NCI-H510A (cell line): ENCODE measurements at places on chromosomes 6 and 20.

GRCh38 chr6:53706525-53706924, 41.0 kb upstream of the KLHL31 start:
- no peak for DNase-seq

GRCh38 chr6:31948753-31949413, 3.0 kb downstream of the CFB start:
- no peak for DNase-seq

DNA sequence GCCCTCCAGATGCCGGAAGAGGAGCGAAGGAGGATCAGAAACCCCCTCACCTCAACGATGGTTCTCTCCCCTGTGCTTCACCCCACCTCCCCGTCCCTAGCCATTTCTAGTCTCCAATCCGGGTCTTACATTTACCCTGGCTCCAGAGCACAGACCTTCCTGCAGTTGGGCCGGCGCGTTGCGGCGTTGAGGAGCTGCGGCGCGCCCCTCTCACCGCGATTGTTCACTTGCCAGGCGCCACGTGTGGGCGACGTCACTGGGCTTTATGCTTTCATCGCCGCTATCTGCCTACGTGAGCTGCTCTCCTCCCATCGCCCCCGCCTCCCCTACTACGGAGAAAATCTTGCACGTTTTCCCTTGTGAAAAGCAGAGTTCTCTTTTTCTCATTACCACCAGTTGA, at the start of gene CRISP2:
Gene CRISP2, minus strand, starts transcription at position 198 of the 400 bp plus-strand sequence. CDS start 4,347 bp downstream, outside the sequence.
- peak; percentile 69 for DNase-seq

GRCh38 chr6:166057431-166057830, 110.2 kb downstream of the TBXT start:
- DNase-seq: no peak

- no peak for DNase-seq
Observed at GRCh38 chr6:11653028-11653583, 115.6 kb downstream of the TMEM170B start.

- no peak for DNase-seq
Observed at GRCh38 chr6:57248311-57248895, 26.3 kb upstream of the RAB23 start.

- no peak for DNase-seq
Observed at GRCh38 chr6:97864826-97865225, 581.8 kb upstream of the MMS22L start.

DNA sequence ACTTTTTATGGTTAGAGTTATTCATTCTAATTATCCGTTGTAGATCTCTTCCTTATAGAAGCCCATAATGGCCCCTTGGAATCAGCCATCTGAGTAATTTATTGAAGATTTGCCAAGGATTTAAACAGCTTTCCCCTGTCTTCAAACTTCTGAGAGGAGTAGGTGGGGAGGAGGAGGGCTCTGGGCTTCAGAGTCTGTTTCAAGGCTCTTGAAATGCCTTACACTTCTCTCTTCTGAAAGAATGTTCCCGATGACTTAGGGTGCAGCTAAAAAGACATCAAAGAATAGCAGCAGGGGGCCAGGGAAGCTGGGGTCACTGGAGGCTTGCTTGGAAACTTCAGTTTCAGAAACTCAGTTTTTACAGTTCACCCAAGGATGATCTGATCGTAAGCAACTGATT, 165.3 kb downstream of the ZDHHC14 start:
- DNase-seq: no peak
